CD14-positive monocyte (primary cell): ENCODE measurements at places on chromosomes 4 and X. TPM values are rescaled to one million over a fixed set of nuclear protein-coding genes. Genes with fewer than 3 reads are reported as not detected.

- H3K27ac ChIP-seq: no peak overlapping the region
- H3K4me1 ChIP-seq: no peaks in the 10 kb centered on the region
- H3K4me3 ChIP-seq: no peak overlapping the region
- no peaks in the 10 kb centered on the region for H3K36me3 ChIP-seq
- DNase-seq: no peak
These were observed 740.0 kb upstream of the IGFBP7 start for GRCh38 chr4:57850141-57850540.

Gene TLR2
- polyA plus RNA-seq: 162 TPM

Gene FRMPD3
- not detected for polyA plus RNA-seq

Gene APELA
- not detected in 2 replicates for polyA plus RNA-seq

DNA sequence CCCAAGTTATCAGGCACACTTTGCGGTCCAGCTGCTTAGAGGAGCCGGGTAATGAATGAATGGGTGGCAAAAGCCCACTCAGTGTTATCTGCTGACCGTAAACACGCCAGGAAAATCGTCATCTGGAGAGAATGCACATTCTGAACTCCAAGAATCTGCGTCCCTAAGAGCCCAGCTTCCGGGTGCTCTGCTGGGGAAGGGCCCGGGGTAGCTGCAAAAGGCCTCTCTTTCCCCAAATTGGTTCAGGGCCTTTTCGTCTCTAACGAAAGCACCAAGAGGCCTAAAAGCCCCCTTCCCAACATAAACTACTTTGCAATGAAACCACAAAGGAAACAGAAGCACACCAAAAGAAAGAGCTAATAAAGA, 1.6 kb upstream of the SFRP2 start:
- H3K4me3 ChIP-seq: no peak overlapping the region
- H3K4me1 ChIP-seq: peaks cover 27% of the 10 kb centered on the region
- H3K27me3 ChIP-seq: peaks cover 99% of the 10 kb centered on the region
- no peak overlapping the region for H3K27ac ChIP-seq
